ENCODE measurements at places on chromosomes 3 and 15. TPM values are rescaled to one million over a fixed set of nuclear protein-coding genes. Genes with fewer than 3 reads are reported as not detected.

DNA sequence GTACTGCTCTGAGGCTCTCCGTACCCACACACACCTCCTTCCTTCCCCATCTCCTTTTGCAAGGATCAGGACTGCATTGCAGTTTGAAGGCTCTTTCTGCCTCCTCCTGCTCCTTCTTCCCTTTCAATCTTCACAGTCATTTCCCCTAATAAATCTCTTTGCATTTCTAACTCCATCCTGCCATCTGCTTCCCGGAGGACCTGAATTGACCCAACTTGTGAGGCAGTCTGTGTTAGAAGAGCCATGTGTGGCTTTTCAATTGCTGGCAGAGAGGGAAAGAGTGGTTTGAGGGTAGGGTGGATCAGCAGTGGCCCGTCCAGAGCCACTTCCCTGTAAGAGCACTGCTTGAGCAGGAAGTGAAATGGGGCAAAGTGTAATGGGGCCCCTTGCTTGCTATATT, 35.8 kb downstream of the ANAPC13 start:
- no peak for DNase-seq

DNA sequence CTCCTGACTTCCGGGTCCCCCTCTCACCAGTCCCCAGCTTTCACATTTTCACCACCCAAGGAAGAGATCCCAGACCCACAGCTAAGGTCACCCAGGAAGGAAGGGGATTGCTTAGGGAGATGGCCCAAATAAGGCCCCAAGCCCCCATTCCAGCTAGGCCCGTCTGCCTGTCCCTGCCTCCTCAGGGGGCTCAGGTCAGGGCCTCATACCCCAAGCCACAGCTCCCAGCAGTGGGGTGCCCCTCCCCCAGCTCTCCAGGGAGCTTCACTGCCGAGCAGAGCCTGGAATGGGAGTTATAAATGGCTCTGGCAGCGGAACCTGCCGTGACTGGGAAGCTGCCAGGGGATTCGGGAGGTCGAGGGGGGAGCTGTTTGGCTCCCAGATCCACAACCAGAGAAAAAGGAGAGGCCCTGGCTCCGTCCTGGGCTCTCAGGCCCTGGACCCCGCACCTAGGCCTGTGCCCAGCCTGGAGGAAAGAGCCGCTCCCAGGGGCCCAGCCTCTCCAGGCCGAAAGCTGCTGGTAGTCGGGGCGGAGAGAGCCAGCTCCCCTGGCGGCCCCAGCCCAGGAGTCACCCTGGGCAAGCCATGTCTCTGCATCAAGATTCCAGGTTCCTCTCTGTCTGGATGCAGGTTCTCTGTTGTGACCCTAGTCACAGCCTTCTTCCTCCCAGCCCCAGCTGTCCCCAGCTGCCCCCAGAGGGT, 550 bp downstream of the CCDC9B start:
- DNase-seq = peak; percentile 64

- no peak for DNase-seq
Observed at GRCh38 chr3:66702126-66702525, 201.3 kb upstream of the LRIG1 start.

DNA sequence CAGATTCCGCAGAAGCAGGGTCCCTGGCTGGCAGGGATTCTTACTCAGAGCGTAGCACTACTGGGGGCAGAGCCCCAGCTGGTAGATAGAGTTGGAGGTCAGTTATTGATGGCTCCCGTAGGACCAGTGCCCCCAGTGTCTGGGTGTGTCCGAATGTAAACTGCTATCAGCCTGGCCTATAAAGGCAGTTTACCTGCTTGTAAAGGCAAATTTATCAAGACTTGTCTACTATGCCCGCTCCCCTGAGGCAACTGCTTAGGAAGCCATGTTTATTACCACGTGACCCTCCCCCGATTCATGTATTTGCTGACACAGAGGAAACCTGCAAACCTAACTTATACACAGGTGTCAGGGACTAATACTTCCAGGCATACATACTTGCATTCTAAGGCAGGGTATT, 607 bp upstream of the PPP1R14D start:
- no peak for DNase-seq

DNA sequence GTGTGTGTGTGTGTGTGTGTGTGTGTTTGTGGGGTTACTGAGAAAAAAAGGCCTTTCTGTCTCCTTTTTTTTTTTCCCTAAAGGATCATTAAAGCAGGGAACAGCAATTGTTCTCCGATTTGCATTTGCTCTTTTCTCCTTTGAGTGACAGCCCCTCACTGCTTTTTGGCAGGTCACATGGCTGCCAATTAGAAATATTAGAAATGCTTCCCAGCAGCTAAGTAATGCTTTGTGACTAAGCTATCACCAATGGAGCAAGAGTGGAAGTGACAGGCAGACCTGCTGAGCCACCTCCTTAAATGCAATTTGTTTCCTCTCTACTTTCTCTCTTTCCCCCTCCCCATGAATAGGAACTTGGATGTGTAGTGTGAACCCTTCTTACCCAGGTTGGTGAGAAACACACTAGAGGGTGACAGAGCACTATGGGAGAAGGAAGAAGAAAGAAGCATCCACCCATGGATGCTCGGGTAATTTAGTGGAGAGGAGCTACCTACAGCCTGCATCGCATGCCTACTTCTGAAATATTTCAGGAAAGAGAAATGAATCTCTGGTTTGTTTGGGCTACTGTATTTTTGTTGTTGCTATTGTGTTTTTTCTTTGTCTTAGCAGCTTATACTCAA, 165.2 kb upstream of the PDZRN3 start:
- DNase-seq = no peak

DNA sequence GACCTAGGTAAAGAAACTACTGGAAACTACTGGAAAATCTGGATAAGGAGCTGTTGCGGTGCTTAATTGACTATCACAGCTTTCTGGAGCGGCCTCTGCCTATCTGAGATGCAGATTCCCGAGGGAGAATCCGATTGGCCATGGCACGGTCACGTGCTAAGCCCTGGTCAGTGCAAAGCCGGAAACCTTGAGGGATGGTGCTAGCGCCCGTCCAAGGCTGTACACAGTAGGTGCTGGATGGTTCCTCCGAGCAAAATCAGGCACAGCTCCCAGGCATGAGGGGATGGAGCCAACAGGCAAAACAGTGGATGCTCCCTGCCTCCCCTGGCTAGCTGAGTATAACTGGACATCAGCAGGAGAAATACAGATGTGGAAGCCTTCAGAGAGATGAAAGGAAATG, 238.7 kb upstream of the HES1 start:
- DNase-seq = no peak

DNA sequence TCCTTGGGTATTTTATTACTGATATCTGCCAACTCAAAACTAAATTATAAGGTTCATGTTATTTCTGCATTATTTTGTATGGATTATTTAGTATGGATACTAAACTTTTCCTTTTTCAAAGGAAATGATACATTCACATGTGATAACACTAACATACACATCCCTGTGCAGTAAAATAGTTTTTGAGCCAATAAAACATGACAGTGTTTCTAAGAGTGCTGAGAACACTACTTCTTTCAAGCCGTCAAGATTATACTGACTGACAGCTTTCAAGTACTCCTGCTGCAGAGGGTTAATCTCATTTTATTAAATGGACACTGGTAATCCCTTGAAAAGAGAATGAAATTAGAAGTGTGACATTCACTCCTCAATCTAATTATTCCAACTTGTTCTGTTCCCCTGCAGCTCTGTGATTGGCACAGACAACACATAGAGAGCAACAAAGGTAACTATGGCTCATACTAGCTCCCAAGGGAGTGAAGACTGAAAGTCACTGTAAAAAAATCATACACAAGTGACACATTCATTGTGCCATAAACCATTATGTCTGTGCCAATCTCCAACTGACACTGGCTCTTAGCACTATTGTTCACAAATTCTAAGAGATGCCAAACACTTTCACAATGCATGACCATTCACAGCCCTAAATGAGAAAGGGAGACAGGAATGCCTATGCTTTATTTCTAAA, 468.6 kb downstream of the SHQ1 start:
- no peak for DNase-seq

DNA sequence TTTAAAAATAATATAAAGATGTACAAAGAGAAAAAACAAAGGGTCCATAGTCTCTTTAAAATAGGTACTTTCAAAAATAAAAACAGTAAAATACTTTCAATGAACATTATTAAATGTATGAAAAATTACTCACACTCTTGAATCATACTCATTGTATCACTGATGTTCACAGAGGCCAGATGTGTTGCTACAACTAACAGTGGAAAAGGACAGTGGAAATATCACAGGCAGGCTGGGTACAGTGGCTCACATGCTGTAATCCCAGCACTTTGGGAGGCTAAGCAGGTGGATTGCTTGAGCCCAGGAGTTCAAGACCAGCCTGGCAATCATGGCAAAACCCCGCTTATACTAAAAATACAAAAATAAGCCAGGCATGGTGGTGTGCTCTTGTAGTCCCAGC, 26.8 kb downstream of the NPHP3 start:
- DNase-seq = no peak

- no peak for DNase-seq
Observed at GRCh38 chr15:50109076-50109987, 9.7 kb downstream of the ATP8B4 start.

THSD4 gene
- 19.5 TPM for total RNA-seq

Data from HT-29 (cell line).